ENCODE measurements at places on chromosomes 3 and 15.

DNA sequence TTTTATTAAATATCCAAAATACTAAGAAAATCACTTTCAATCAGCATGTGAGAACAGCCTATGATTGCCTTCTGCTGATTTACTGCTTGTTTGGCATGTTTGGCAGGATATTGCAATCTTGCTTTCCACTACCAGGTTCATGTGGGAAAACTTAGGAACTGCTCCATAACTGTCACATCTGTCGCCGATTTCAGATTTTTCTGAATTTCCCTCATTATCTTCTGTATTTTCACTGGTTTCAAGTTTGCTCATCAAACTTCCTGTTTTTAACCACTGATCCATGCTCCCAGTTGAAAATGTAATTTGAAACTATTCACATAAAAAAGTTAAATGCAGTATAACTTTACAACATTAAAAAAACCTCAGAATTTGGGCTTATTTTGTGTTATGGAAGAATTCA lies 93.0 kb downstream of the NFKBIZ start:
- no peak for DNase-seq

- peak; percentile 78 for DNase-seq
These were observed 92.8 kb upstream of the UBE2E1 start for GRCh38 chr3:23712656-23713559.

- DNase-seq: peak; percentile 29
These were observed 15.1 kb upstream of the RFTN1 start for GRCh38 chr3:16528581-16528993.

DNA sequence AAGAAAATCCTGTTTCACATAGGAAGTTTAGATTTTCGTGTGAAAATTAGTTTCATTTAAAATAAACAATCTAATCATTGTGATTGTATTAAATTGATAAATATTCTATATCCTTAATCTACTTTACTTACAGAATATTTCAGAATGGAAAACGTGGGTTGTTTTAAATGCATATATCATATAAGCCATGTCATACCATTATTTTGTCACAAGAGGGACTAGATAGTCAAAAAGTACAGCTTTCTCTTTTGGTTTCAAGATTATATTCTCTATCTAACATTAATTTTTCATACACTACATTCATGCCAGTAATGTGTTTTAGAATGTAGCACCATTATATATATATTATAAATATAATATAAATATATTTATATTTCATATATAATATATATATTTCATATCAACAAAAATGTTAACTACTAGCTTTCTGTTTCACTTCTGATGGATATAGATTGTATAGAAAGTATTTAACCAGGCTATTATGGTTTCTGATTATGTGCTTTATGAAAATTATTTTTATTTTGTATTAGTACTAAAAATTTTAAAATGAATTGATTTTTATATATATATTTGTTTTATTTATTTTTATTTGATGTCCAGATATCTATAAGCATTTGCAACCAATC lies 45.3 kb downstream of the OSTN start:
- peak; percentile 33 for DNase-seq

- no peak for DNase-seq
These were observed 43.9 kb upstream of the GOLGA8J start for GRCh38 chr15:30038667-30039523.
